ENCODE measurements at places on chromosomes 13 and 19.
A peak's percentile ranks its signal among the peaks of the same experiment; 100 is the strongest.

DNA sequence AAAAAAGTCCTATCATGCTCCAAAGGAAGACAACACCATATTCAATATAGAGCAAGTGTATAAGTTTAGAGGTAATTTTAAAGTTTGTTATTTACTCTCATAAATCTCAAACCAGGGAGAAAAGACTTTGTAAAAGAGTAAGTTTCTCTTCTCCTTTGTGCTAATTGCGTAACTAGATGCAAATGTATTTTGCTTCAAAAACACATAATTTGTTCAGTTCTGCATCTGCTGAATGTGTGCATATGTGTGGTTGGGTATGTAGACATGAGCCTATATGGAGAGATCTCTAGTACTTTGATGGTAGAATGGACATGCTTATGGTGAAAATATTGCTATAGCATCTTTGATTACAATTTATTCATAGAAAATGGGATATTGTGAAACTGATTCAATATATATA lies 17.8 kb upstream of the MIR17HG start:
- DNase-seq = no peak

DNA sequence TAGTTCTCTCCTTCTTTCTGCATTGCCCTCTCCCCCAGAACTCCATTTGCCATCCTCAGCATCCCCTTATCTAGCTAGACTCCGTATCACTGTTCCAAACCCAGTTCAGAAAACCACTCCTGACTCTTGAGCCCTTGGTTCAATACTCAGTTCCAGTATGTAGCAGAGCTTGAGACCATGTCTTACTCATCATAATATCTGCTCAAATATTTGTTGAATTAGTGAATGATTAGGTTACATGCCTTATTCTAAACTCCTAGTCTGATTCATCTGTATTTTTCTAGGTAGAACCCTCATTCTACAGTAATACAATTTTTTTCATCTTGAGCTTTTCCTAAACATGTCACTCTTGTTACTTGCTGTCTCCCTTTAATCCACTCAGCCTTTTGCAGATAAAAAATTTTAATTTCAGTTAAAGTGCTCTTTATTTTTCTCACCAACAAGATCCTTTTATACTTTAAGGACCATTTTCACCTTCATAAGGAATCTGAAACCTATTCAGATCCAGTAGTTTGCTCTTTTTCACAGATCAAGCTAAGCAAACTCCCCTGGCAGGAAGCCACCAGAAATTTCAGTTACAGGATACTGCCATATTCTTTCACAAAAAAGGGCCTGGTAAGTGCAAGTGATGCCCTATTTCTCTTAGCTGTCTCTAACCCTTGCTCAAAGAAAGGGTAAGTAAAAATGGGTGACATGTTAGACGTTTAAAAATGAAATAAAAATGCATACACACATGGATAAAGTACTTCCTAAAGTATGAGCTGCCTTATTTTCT lies 23.1 kb upstream of the INTS6 start:
- DNase-seq = no peak

GRCh38 chr13:27203186-27203585 lies 31.6 kb upstream of the USP12 start:
- no peak for DNase-seq

- no peak for DNase-seq
Observed at GRCh38 chr13:19071161-19071936, 110.3 kb downstream of the TUBA3C start.

- peak; percentile 90 for DNase-seq
Observed at GRCh38 chr19:49127674-49128544, 8.6 kb downstream of the PPFIA3 start.

DNA sequence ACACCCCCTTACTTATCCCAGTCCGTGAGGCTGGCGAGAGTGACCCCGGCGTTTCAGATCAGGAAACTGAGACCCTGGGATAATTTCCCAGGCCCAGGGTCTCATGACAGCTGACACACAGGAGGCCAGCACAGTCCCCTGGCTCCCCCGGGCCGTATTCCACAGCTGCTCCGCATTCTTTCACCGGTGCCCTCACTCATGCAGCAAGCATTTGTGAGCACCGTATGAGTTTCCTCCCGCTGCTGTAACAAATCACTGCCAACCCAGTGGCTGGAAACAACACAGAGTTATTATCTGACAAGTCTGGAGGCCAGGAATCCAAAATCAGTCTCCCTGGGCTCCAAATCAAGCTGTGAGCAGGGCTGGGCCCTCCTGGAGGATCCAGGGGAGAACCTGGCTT lies 21.3 kb downstream of the GADD45B start:
- DNase-seq = no peak

DNA sequence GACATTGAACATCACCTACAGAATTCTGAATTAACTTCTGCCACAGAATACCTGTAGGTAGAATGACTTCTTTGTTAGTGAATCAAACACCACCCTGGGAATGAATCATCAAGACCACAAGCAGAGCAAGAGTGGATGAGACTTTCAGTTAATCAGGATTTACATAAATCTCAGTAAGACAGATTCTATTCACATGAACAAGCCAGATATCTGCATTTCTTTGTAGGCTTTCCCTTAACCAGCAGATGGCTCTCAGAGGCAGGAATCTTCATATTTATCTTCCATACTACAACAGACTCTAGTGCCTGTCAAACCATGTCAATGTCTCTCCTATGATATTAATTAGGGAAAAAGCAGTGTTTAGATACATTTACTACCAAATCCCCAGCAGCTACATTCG lies 412.1 kb downstream of the KLF12 start:
- no peak for DNase-seq

- peak; percentile 17 for DNase-seq
Observed at GRCh38 chr13:20492641-20493040, 33.0 kb downstream of the CRYL1 start.

- DNase-seq = no peak
Observed at GRCh38 chr19:49954933-49955332, 6.0 kb downstream of the SIGLEC11 start.

DNA sequence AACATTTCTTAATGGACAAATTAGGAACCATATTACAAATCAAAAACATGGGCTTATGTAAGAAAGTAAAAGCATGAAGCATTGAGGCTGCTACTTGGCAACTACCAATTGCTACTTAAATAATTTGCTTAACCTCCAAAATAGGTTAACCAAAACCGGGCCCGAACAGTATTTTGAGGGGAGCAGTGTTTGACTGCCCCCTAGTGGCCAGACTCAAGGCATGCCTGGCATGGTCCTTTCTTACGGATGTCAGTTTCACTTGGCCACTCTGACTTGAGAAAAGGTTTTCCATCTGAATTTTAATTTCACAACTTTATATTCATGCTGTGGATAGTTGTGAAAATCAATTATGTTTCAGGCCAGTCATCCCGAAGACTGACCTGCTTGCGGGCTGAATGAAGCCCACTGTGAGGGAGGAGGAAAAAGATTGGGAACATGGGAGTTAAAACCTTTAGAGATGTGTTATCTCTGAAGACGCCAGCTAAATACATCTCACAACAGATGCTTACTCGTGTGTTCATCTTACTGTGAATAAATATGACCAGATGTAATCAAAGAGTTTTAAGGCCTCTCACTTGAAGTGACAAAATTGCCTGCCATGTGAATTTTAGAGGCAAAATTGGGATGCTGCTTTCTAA lies 2.9 kb downstream of the RXFP2 start:
- peak; percentile 38 for DNase-seq

GRCh38 chr13:27182844-27183497 lies 11.4 kb upstream of the USP12 start:
- DNase-seq = no peak

- DNase-seq = no peak
Observed at GRCh38 chr19:17322854-17323253, 11.8 kb downstream of the ANO8 start.

GRCh38 chr19:18644196-18645034 lies 7.6 kb downstream of the KLHL26 start:
- DNase-seq = no peak

- DNase-seq = no peak
Observed at GRCh38 chr13:105047676-105048295, 1487.7 kb downstream of the EFNB2 start.

GRCh38 chr19:5191091-5191490 lies 149.5 kb downstream of the PTPRS start:
- DNase-seq = no peak

- DNase-seq = no peak
Observed at GRCh38 chr13:95496485-95496884, 56.0 kb upstream of the CLDN10 start.

- no peak for DNase-seq
Observed at GRCh38 chr19:16931306-16931705, 42.5 kb downstream of the F2RL3 start.

DNA sequence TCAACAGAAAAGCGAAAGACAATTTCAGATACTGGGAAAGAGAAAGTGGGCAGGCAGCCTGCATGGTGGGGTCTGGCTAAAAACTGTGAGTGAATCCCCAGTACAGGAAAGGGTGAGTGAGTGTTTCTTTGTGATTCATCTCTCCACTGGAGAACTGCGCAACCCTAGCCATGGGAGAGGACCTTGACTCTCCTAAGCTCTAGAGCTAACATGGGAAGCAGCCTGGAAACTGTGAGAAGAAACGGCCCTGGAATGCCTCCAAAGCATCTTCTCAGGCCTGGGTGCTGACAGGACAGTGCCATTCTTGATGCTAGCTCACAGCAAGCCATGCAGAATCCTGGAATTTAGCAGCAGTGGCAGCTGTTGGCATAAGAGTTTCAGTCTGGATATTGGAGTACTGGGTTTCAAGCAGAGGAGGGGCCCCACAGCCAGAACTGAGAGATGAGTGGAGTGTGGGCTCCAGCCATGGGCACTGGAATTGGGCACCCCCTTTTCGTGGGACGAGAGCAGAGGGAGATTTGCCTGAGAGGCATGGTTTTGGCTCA lies 18.7 kb upstream of the SLAIN1 start:
- DNase-seq = no peak

DNA sequence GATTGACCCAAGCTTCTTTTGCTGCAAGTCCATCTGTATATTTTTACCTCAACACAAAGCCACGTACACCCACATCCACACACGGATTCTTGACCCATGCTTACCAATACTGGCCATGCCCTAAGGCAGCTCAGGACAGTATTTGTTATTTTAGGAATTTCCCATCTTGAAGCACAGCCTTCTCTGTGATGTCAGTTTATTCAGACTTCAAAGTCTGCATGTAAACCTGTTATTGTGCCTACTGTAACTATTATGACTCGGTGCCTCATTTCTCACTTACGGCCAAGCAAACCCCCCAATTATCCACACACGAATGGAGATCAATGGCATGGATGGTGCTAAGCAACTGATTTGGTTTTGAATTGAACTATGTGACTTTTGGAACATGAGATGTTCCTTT lies 17.5 kb downstream of the CLDN10 start:
- DNase-seq = no peak

- DNase-seq = peak; percentile 40
Observed at GRCh38 chr19:1624458-1624857, 19.2 kb upstream of the UQCR11 start.

GRCh38 chr13:91228108-91228507 lies 119.4 kb upstream of the MIR17HG start:
- no peak for DNase-seq

DNA sequence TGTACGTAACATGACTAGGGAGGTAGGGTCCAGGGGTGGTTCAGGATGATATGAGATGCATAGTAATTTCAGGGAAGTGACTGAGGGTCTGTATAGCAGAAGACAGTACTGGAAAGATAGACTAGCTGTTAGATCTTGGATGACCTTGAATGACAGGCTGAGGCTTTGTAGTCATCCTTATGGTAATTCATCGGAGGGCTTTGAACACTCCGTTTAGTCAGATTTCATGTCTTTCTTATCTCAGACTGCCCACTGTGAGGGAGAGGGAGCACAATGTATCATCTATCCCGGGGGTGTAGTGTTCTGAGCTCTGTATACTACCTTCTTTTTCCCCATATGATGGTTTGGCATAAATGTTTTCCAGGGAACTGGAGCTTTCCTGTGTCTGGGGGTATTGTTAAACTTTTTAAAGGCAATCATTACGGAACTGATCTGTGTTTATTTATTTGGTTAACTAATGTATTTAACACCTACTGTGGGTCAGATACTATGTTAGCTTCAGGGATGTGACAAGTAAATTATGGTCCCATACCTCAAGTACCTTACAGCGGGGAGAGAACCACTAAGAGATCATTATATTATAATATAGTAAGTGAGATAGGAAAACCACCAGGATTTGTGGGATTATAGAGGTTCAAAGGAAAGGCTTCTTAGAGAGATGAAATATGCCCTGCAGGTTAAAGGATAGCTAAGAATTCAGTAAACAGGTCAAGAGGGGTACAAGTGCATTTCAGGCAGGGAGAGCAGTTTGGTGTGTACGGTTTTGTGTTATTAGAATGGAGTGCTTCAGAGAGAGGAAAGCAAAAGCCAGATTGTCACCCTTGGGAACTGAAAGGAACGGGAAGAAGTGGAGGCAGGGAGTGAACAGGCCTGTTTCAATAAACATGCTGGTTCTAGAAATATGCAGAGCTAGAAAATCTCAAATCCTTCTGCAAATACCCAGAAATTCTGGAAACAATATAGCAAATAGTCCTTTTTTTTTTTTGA lies 164.8 kb upstream of the KL start:
- no peak for DNase-seq

- DNase-seq = no peak
Observed at GRCh38 chr13:108777421-108778420, 148.3 kb downstream of the MYO16 start.

DNA sequence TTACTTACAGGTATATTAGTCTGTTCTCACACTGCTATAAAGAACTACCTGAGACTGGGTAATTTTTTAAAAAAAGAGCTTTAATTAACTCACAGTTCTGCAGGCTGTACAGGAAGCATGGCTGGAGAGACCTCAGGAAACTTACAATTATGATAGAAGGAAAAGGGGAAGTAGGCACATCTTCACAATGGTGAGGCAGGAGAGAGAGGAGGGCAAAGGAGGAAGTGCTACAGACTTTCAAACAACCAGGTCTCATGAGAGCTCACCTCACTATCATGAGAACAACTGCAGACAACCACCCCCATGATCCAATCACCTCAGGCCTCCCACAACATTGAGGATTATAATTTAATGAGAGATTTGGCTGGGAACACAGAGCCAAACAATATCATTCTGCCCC lies 511.7 kb downstream of the SLITRK6 start:
- no peak for DNase-seq

- no peak for DNase-seq
Observed at GRCh38 chr19:7858109-7858770, 15.9 kb downstream of the PRR36 start.

DNA sequence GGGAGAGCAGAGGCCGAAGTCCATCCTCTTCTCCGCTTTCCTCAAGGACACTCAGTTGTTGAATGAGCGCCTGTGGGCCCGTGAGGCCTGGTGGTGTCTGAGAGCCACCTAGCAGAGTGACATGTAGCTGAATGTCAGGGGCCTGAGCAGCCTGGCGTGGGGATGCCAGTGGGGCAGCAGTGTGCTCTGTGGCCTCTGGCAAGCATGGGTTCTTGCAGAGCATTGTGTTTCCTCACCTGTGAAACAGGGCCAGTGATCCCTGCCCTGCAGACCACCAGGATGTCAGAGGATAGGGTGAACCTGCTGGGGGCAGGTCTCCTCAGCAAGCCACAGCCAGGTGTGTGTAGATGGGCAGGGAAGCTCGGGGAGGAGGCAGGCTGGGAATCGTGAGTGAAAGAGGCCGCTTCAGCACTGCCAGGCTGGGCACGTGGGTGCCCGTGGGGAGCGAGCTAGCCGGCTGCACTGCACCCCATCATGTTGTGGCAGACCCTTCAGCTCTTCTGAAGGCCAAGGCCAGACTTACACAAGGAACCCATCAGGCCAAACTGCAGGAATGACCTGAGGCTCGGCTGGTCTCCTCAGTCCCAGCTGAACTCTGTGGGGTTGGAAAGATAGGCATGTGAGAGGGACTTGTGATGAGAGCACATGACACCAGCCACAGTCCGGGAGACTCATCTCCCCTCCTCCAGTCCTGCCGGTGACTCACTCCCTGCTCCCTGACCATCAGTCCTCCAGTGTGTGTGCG lies 5.0 kb downstream of the PPP1R37 start:
- DNase-seq = no peak

GRCh38 chr13:73687929-73688328 lies 446.3 kb downstream of the KLF12 start:
- DNase-seq = no peak
